NCI-H2081 treated with DMSO at 0.1 percent for 48 hours (cell line): ENCODE measurements at places on chromosomes 3 and 15.

DNA sequence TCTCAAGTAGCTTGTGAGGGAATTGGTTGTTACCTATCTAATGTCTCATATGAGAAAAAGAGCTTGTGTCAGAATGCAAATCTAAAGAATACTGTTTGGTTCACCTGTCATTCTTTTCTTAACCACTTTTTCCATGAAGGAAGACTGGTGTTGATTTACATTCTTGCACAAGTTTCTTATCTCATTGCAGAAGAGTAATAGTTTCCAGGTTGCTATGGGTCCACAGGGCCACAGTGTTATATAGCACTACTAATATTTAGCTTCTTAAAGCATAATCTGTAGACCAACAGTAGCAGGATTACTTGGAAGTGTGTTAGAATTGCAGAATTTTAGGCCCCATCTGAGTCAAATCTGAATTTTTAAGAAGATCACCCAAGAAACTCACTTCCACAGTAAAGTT is 697.5 kb downstream of the GBE1 start:
- no peak for DNase-seq

DNA sequence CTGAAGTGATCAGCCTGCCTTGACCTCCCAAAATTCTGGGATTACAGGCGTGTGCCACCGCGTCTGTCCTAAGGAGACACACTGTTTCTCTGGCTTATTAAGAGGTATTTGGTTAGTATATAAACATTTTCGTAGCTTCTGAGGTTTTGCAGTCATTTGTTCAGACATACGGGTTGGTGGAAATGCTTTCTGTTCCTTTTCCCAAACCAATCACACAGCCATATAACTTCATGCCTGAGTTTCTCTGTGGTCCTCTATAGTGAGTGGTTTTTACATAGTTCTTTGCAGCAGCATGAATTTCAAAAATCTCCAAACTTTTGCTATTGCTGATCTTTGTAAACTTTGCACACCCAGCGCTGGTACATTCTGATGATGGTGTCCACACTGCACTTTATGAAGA is 100.5 kb downstream of the AKAP13 start:
- DNase-seq: no peak

- DNase-seq: no peak
Measured at GRCh38 chr3:20857636-20858035, 671.6 kb upstream of the SGO1 start.

- no peak for DNase-seq
Measured at GRCh38 chr3:140420621-140421357, 257.1 kb upstream of the TRIM42 start.

GRCh38 chr3:157128771-157129681 is 30.9 kb downstream of the CCNL1 start:
- DNase-seq: no peak

DNA sequence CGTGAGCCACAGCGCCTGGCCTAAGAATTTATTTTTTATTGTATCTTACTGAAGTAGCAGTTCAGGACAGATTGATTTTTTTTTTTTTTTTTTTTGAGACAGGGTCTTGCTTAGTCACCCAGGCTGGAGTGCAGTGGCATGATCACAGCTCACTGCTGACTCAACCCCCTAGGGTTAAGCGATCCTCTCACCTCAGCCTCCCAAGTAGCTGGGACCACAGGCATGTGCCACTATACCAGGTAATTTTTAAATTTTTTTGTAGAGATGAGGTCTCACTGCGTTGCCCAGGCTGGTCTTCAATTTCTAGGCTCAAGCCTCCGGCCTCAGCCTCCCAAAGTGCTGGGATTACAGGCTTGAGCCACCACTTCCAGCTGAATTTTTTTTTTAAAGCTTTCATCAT is 99.8 kb upstream of the HERC1 start:
- DNase-seq: no peak

DNA sequence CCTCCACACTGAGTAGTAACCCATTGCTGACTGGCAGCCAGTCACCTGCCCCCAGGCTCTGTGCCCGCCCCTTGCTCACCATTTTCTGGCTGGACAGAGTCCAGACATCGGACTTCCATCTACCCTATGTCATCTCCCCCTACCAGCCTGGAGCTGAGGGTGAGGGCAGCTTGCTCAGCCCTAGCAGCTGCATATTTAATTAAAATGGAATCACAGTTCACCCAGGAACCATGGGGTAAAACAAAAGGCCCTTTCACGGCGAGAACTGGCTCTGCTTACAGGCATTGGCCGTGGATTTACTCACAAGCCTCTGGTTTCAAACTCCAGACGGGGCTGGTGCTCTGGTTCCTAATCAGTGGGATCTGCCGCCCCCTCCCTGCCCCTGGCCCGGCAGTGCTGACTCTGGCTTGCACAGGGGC is 94.9 kb upstream of the ATP2B2 start:
- DNase-seq: no peak

GRCh38 chr3:152050903-152051302 is 177.5 kb downstream of the SUCNR1 start:
- no peak for DNase-seq
